ENCODE measurements at places on chromosomes 5 and 9. TPM values are rescaled to one million over a fixed set of nuclear protein-coding genes. Genes with fewer than 3 reads are reported as not detected.

The ODF2 gene
- total RNA-seq = 37.9 TPM

The CKMT2 gene
- total RNA-seq = not detected

The ABO gene
- total RNA-seq = not detected

The LAMC3 gene
- total RNA-seq = not detected

The SHISAL2B gene
- not detected for total RNA-seq

The NR2F1 gene
- 17.1 TPM for total RNA-seq

The EIF4E1B gene
- total RNA-seq = not detected

The ALDH7A1 gene
- total RNA-seq = 41.3 TPM

The GOLPH3 gene
- 103 TPM for total RNA-seq

The CCDC187 gene
- total RNA-seq = not detected

The CDH10 gene
- 1.6 TPM for total RNA-seq

The COL23A1 gene
- not detected for total RNA-seq

The SLC6A18 gene
- total RNA-seq = not detected

The C5orf52 gene
- total RNA-seq = not detected

The BTNL3 gene
- total RNA-seq = not detected

The SLC6A19 gene
- not detected for total RNA-seq

The TICAM2 gene
- 1.9 TPM for total RNA-seq

The PCDHB6 gene
- 0.22 TPM for total RNA-seq

The KCNV2 gene
- total RNA-seq = not detected

The TPRN gene
- total RNA-seq = 14.3 TPM

The FRMD3 gene
- total RNA-seq = 0.13 TPM

The NIM1K gene
- total RNA-seq = 0.63 TPM

The AHRR gene
- 33.7 TPM for total RNA-seq

The SLC35D2 gene
- 12.3 TPM for total RNA-seq

The ARHGEF39 gene
- total RNA-seq = 2.1 TPM

The SLC34A1 gene
- total RNA-seq = not detected

The CARTPT gene
- total RNA-seq = not detected

The AP3S1 gene
- 550 TPM for total RNA-seq

The PLEKHG4B gene
- total RNA-seq = not detected

The UNC13B gene
- 11.9 TPM for total RNA-seq

The CERCAM gene
- 525 TPM for total RNA-seq

The CA9 gene
- total RNA-seq = 3.4 TPM

The DNM1 gene
- 12.1 TPM for total RNA-seq

The MATR3 gene
- total RNA-seq = 198 TPM

The HNRNPK gene
- total RNA-seq = 500 TPM

The LCN9 gene
- not detected for total RNA-seq

The CCIN gene
- 2.8 TPM for total RNA-seq

The RANBP17 gene
- total RNA-seq = 3.8 TPM

The NMUR2 gene
- not detected for total RNA-seq

The TAF11L5 gene
- total RNA-seq = not detected

The GFM2 gene
- 35.9 TPM for total RNA-seq

The IL33 gene
- 4.7 TPM for total RNA-seq

The FAM221B gene
- total RNA-seq = not detected

The GFI1B gene
- not detected for total RNA-seq

The FGD3 gene
- total RNA-seq = not detected

The KCNMB1 gene
- total RNA-seq = not detected

The PDE6A gene
- not detected for total RNA-seq

The PROP1 gene
- total RNA-seq = not detected

The NUDT12 gene
- 8.9 TPM for total RNA-seq

The CARD9 gene
- not detected for total RNA-seq

The F2RL1 gene
- total RNA-seq = 2.7 TPM

The GABRP gene
- not detected for total RNA-seq

The PCDHA9 gene
- total RNA-seq = not detected

The HAPLN1 gene
- total RNA-seq = 69.6 TPM

The STK10 gene
- total RNA-seq = 28.9 TPM

The SMIM33 gene
- total RNA-seq = not detected

The RNF208 gene
- not detected for total RNA-seq

The ADAMTS2 gene
- 132 TPM for total RNA-seq
